Urothelium cell line (cell line): ENCODE measurements at places on chromosomes 12 and 14.

DNA sequence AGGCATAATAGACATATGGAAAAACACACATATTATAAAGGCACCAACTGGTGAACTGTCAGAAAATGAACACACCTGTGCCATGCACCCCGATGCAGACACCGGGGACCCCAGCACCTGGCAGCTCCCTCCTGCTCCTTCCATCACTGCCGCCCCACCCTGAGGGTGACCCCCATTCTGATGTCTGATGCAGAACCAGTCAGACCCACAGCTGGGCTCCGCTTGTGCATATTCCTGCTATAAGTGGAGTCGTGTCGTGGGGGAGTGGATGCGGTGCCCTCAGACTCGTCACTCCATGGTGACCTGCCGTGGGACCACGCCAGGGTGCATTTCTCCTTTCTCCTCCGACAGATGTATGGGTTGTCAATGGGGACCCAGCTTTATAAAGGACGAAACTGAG is 45.7 kb upstream of the MEG3 start:
- no peak for DNase-seq

DNA sequence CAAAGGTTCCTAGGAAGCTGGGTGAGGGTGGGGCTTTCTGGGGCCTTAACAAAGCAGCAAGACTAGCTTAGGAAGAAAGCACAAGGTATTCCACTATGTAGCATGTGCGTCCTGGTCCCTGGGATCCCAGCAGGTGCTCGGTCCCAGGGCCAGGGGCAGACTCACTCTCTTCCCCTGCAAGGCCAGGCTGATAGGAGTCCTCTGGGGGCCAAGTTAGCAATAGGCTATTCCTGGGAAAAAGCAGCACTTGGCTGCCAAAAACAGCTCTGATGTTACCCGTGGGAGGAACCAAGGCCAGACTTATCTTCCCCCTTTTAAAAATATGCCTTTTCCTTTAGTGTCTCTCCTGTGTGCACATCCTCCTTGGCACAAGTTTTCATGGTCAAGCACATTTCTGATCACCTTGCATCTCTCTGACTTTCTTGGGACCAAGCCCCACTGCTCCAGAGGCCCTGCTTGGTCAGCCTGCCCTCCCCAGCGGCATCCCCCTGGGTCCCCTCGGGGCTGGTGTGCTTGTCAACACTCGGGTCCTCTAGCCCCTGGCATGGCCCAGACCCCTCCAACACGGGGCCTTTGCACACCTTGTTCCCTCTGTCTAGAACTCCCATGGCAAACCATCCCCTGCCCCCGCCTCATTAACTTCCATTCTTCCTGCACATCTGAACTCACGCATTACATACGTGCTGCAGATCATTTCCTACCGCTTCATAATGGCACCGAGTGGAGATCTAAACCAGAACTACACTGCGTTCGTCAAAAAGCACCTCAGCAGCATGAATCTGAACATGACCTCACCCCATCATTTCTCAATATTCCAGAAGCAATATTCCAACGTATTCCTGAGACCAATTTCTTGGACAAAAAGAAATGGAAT is 21.9 kb downstream of the CCDC92 start:
- DNase-seq = no peak

GRCh38 chr14:78022059-78022458 is 148.1 kb upstream of the NRXN3 start:
- peak; percentile 77 for DNase-seq

GRCh38 chr14:54366736-54367735 is 29.8 kb upstream of the CDKN3 start:
- DNase-seq = peak; percentile 62

- DNase-seq = no peak
These were observed 23.2 kb downstream of the BORCS5 start for GRCh38 chr12:12379831-12380730.

GRCh38 chr12:89129167-89129870 is 223.0 kb downstream of the DUSP6 start:
- no peak for DNase-seq

GRCh38 chr14:59704054-59704645 is 127.5 kb upstream of the CCDC175 start:
- DNase-seq = no peak

- DNase-seq = no peak
These were observed 515.1 kb downstream of the RPL10L start for GRCh38 chr14:46136456-46136855.

GRCh38 chr12:52244615-52244994 is 11.6 kb downstream of the KRT7 start:
- no peak for DNase-seq

DNA sequence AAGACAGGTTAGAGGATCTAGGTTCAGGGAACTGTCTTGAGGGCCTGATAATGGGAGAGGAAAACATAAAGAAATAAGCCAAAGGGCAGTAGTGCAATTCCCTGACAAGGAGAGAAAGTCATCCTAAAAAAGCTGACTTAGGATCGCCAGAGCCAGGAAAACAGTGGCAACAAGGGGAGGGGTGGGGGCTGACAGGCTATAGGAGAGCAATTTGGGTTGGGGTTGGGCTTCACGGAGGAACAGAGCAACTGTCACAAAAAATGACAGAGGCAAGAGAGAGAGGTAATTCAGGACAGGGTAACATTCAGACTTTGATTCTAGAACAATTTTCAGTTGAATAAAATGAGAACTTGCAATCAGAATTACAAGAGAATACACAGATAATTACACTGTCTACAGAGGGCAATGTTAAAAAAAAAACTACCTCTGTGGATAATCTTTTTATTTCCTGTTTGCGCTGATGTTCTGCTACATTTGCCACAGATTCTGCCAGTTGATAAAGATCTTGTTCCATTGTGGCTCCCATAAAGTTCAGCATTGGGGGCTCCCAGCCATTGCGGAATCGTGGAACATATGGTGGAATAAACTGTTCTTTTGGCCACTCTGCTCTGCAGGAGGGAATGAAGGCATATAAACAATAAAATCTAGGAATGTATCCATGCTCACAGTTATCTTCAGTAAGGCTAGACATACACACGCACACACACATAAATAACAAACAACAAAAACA is 138.6 kb downstream of the EPS8 start:
- DNase-seq = no peak

GRCh38 chr12:108218921-108219320 is 89.8 kb downstream of the WSCD2 start:
- no peak for DNase-seq

DNA sequence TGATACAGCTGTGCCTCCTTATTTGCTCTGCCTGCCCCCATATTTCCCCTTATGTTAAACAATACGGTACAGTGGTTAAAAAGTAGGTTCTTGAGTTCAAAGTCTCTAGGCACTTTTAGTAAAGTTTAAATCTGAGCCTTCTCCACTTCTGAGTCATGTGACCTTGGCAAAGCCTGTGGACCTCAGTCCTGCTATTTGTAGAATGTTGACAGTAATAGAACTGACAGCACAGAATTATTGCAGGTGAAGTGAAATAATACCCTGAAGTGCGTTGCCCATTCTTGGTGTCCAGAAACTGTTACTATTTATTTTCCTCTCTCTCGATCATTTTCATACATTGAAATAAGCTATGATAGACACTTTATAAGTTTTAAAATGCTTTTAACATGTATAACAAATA is 499.7 kb downstream of the EGLN3 start:
- DNase-seq = no peak

- no peak for DNase-seq
These were observed 892.5 kb downstream of the LRFN5 start for GRCh38 chr14:42499137-42499536.

- DNase-seq = no peak
These were observed 143.6 kb downstream of the CALM1 start for GRCh38 chr14:90540437-90540836.

DNA sequence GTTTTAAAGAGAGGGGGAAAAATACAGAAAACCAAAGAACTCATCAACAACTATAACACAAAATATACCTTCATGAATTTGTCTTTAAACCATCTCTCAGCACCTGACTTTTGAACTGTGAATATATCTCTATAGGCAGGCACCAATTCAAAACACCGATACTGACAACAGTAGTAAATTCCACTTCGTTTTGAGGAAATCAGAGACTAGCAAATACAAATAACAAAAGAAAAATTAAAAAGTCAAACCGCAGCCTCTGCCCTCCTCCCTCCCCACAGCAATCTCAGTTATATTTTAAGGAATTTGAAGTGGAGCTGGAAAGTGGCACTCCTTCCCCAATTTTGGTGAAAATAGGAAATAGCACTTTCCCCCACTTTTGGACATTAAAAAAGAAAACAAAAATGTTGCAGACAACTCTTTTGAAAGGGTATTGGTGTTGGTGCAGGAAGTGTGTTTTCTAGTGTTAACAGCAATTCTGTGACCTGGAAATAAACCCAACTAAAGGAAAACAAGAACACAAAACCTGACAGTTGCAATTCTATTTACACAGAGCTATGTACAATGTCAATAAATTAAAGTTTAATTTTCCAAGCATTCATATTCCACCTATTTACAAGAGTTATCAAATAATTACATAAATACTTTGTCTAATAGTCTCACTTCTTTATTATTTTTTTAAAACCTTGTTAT is 13.5 kb downstream of the TBX3 start:
- DNase-seq = no peak

- no peak for DNase-seq
These were observed 4.0 kb downstream of the EGLN3 start for GRCh38 chr14:33946679-33947476.

DNA sequence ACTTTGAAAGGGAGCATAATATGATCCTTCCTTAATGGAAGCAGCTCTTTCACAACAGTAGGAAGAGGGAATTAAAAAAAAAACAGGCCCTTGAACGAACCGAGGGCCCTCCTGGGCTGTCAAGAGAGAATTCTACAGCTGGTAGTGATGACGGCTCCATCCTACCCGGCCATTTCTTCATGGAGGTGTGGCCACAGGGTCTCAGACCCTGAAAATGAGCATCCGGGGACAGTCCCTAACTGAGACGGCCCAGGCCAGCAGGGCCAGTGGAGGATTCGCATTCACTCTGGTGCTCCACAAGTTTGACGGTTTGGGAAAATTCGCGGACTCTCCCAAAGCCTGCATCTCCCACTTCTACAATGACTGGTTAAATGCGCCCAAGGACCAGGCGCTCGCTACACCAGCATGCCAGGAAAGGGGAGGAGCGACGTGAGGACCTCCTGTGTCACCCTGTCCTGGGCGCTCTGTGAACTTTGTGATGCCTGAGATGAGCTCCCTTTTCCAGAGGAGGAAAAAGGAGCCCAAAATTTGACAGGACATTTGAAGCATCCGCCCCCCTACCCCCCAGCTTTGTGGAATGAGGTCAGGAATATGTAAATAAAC is 66.8 kb downstream of the BCL11B start:
- no peak for DNase-seq

GRCh38 chr14:103169954-103170353 is 46.7 kb downstream of the TNFAIP2 start:
- DNase-seq = no peak

GRCh38 chr12:17992002-17992656 is 97.9 kb downstream of the RERGL start:
- DNase-seq = peak; percentile 20

DNA sequence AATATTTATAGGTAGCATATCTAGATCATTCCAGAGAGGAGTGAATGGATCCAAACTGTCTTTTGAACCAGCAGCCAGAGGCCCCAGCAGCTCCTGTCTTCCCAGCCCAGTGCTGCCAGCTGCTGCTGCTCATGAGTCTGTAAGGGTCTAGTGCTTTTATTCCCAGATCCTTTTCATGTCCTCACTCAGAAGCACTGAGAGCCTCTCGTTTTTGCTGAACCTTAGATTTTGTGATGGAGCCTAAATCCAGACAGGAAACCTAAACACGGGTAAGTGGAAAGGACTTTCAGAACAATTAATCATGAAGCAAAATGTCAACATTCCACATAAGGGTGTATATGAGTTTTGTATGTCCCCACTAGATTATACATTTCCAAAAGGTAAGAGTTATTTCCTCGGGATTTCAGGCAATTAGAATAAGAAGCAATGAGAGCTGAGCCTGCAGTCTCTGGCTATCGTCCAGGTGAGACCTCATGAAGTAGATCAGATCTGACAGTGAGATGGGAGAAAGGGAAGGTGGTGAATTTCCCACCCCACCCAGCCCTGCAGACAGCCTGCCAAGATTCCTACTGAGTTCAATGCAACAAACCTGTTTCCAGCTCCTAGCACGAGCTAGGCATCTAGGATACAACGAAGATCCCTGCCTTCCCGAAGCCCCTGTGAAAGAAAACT is 84.4 kb downstream of the NINJ2 start:
- DNase-seq = no peak

DNA sequence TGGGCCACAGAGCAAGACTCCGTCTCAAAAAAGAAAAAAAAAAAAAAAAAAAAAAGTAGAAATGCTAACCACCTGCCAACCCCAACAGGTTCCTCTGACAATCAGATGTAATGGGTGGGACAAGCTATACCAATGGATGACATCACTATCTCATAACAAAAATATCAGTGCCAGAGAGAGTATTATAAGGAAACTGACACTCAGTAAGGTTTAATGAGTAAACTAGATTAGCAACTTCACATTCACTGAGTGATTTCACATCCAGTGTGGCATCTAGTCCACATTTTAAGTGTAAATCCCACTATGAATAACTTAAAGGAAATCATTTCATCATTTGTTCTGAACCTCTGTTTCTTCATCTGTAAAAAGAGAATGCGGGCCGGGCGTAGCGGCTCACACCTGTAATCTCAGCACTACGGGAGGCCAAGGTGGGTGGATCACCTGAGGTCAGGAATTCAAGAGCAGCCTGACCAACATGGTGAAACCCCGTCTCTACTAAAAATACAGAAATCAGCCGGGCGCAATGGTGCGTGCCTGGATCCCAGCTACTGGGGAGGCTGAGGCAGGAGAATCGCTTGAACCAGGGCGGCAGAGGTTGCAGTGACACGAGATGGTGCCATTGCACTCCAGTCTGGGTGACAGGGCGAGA is 1.8 kb downstream of the SART3 start:
- no peak for DNase-seq

- no peak for DNase-seq
These were observed 55.9 kb upstream of the TSPAN11 start for GRCh38 chr12:30870491-30871265.

DNA sequence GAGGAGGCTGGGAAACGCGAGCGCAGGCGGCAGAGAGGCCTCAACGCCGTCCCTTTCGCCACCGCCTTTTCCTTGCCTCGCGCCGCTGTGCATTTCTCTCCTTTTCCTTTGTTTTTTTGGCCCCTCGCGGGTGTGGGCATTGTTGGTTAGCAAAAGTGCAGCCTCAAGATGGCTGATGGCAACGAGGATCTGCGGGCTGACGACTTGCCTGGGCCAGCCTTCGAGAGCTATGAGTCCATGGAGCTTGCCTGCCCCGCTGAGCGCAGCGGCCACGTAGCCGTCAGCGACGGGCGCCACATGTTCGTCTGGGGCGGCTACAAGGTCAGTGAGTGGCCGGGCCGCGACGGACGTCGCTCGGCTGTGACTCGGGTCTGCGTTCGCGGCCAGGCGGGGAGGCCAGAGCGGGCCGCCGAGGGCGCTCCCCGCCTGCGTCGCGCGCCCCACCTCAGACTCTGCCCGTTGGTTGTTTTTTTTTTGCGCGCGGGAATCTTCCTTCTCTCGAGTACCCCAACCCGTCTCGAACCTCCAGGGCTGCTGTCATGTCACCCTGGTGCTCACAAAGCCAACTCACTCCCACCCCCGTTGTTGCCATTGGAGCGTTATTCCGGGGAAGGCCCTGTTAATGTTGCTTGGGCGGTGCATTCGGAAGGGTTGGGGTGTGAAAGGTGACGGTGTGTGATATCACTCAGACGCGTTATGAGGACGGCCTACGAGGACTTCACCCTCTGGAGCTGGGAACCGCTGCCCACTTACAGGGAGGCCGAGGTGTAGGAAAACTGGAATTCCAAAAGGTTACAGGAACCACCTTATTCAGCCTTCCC is 558 bp downstream of the KLHDC2 start:
- peak; percentile 51 for DNase-seq

- no peak for DNase-seq
These were observed 279.4 kb upstream of the SYT1 start for GRCh38 chr12:78585132-78585531.

GRCh38 chr12:42918443-42918842 is 328.9 kb upstream of the PRICKLE1 start:
- no peak for DNase-seq
